ENCODE measurements at places on chromosomes 5 and 9.

DNA sequence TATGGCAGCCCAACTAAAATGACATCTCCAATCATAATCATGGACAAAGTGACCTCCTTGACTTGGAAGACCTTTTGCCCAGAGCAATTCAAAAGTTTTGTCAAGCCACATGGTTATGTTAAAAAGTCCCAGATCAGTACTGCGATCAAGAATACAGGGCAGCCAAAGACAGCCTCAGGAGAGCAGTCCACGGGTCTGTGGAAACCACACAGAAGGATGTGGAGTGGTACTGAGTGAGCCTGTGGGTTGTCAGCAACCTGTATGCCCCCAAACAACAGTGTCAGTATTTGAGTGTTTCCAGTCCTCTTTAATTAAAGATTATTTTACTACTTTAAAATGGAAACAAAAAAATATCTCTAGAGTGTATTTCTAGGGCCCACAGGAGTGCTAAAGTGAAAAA, 345.4 kb upstream of the EFNA5 start:
- DNase-seq: no peak

- DNase-seq: peak; percentile 92
Measured at GRCh38 chr5:143051244-143052058, 281.3 kb downstream of the ARHGAP26 start.

GRCh38 chr5:112642885-112643284, 94.8 kb upstream of the APC start:
- DNase-seq: no peak

GRCh38 chr9:107862881-107863280, 373.3 kb upstream of the KLF4 start:
- DNase-seq: no peak

DNA sequence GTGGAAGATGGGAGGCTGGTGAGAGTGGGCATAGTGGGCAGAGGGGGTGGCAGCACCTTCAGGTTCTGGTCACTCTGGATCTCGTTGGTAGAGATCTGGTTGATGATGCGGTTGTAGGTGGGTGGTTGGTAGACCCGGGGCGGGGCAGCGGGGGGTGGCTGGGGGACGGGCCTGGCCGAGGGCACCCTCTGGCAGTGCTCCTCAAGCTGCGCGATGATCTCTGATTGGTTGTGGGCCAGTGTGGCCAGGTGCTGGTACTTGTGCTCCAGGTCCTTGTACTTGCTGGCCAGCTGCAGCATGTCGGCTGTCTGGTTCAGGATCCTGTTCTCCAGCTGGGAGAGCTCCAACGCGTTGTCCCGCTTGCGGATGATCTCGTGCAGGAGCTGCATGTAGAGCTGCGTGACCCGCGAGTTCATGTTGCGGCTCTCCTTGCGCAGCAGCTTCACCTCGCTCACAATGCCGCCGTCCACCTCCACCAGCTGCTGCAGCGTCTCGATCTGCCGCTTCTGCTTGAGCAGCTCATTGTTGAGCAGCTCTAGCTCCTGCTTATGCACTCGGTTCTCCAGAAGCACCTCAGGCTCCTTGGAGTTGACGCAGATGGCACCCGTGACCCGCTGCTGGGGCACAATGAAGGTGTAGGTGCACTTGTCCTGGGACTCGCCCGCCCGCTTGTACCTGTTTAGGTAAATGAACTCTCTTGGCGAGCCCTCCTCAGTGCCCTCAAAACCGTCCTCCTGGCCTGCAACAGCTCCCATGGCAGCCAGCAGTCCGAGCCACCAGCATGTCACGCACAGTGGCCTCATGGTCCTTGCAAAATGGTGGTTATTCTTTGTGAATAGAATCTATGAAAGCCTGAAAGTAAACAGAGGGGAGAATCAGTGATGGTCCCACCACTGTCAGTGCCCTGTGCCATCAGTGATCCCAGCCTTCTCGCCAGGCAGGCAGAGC, 14.2 kb downstream of the ANGPTL2 start:
- no peak for DNase-seq

DNA sequence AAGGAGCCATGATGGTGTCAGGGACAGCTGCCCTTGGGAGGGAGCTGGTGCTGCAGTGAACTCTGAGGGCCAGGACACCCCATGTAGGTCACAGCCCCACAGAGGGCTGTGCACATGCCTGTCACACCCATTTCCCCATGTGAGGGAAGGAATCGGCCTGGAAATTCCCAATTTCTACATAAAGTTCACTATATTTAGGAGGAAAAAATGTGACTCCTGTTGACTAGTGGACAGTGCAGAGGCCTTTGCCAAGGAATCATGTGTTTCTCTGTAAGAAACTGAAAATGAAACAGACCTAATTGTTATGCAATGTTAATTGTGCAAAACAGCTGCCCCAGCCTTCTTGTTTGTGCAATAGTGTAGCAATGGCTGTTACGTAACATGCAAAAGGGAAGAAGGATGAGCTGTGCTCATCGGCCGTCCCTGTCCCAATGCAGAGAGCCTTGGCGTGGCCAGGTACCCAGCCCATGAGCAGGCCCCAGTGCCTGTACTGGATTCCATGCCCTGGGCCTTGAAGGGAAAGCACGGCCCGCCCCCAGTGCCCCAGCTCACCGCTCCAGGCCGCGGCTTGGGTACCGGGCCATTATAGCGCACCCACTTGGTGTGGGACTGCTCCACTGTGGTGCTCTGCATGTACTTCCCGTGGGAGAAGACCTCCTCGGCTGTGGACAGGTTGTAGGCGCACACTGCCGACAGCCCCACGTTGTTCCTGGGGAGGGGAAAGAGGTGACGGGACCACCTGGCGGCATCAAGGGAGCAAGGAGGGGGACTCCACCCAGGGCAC, 70.0 kb downstream of the SECISBP2 start:
- DNase-seq: no peak

GRCh38 chr5:150583541-150584225, 56.8 kb upstream of the SYNPO start:
- no peak for DNase-seq

GRCh38 chr9:38284039-38284575, 108.4 kb upstream of the ALDH1B1 start:
- no peak for DNase-seq

DNA sequence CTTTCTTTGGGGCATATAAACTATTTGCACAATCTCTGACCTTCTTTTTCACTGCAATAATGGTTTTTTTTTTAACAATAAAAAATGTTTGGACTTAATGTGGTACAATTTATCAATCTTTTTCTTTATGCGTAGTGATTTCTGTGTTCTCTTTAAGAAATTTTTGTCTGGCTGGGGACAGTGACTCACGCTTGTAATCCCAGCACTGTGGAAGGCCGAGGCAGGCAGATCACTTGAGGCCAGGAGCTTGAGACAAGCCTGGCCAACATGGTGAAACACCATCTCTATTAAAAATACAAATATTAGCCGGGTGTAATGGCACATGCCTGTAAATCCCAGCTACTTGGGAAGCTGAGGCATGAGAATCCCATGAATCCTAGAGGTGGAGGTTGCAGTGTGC, 72.3 kb downstream of the STK32A start:
- DNase-seq: no peak

GRCh38 chr9:8905731-8906130, 1106.2 kb upstream of the DMAC1 start:
- no peak for DNase-seq

DNA sequence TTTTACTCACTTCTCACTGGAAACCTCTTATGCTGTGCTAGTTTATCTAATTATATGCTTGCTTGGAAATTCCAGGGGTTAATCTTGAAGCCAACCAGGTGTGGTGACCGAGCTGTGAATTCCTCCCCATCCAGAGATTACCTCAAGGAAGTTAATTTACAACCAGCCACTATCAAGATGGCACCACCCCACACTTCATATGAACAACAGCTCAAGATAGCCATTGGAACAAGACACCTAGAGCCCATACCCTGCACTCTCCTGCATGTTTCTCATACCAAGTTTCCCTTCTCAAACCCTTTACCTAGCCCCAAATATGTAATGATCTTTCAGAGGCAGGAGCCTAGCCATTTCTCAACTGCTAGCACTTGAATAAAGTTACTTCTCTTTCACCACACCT, 2156.9 kb upstream of the C9orf72 start:
- DNase-seq: no peak

GRCh38 chr5:145068721-145069120, 766.4 kb downstream of the PRELID2 start:
- DNase-seq: no peak
